ENCODE measurements at places on chromosomes 7 and 10.

DNA sequence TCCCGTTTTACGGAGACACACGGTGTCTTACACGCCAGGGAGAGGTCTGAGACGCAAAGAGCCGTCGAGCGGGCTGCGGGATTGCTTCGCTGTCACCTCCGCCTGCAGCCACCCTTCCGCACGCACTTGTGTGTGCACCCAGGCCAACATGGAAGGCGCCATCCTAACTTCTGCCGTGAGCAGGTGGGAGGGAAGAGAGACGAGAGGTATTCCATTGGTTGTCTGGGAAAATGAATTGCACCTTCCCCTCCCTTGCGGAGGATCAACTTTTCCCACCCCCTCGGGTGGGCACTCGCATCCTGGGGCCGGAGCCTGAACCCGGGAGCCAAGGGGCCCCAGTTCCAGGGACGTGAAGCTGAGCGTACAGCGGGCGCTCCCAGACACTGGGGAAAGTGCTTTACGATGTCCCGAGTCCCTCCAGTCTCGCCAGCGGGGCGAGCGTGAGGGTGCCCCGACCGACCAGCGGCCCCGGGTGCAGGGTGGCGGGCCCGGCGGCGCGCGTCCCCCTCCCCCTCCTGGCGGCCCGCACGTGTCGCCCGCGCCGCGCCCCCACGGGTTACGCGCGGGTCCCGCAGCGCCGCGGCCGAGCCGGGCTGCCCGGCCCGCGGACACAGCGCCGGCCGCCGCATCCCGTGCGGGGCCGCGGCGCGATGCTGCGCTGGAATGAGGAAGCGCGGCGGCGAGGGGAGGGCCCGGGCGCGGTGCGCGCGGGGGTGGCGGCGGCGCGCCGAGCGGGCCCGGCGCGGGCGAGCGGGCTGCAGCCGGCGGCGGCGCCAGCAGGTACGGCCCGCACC is 984 bp upstream of the IKZF1 start:
- DNase-seq, result no peak

DNA sequence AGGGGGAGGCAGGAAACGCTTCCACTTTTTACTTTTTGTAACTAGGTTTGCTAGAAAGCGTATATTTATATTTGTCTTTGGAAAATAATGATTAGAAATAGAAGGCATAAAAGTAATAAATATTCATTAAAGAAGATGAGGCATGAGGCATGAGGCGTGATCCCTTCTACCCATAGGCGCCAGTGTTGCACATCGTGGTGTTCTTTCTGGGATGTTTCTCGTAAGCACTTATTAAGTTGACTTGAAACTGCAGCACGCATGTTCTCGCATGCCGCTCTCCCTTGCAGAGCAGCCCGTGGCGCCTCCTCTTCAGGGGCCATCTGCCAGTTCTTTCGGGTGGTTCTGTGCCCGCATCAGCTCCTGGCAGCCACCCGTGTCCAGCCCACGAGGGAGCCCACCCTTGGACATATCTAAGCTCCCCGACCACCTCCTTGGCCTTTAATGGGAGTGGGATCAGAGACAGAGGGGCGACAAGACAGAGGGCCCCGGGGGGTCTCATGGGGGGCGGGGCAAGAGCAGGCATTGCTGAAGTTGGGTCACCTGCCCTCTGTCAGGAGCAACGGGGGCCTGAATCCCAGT is 28.5 kb upstream of the CSGALNACT2 start:
- DNase-seq, result no peak

GRCh38 chr7:538764-539685 is 19.4 kb upstream of the PDGFA start:
- DNase-seq, result no peak

DNA sequence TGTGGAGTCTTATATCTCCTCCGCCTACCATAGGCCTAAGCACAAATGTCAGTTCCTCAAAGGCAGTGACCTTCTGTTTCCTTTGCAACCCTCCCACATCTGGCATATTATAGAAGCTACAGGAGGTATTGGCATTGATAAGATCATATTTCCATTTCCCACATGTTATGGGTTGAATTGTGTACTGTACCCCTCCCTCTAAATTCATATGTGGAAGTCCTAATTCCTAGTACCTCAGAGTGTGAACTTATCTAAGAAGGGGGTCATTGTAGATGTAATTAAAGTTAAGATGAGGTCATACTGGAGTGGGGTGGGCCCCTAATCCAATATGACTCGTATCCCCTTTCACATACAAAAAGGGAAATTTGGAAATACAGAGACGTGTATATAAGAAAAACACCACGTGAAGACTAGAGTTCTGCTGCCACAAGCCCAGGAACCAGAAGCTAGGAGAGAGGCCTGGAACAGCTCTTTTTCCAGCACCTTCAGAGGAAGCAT is 6.1 kb upstream of the LAMB4 start:
- DNase-seq, result no peak

- no peak for DNase-seq
These were observed 145.8 kb downstream of the FRMD4A start for GRCh38 chr10:14184841-14185315.

Measured in NK-92 treated with Interleukin-12 subunit alpha and Interleukin-12 subunit beta, amount 100 ng/mL, for 24 hours (cell line).